Stimulated activated CD8-positive, alpha-beta memory T cell treated with anti-CD3 and anti-CD28 coated beads, Interleukin-7, amount 100 ng/mL, for 24 hours (primary cell): ENCODE measurements at places on chromosomes 3 and 15.

- no peak for DNase-seq
Measured at GRCh38 chr3:16675805-16676204, 70.6 kb upstream of the DAZL start.

DNA sequence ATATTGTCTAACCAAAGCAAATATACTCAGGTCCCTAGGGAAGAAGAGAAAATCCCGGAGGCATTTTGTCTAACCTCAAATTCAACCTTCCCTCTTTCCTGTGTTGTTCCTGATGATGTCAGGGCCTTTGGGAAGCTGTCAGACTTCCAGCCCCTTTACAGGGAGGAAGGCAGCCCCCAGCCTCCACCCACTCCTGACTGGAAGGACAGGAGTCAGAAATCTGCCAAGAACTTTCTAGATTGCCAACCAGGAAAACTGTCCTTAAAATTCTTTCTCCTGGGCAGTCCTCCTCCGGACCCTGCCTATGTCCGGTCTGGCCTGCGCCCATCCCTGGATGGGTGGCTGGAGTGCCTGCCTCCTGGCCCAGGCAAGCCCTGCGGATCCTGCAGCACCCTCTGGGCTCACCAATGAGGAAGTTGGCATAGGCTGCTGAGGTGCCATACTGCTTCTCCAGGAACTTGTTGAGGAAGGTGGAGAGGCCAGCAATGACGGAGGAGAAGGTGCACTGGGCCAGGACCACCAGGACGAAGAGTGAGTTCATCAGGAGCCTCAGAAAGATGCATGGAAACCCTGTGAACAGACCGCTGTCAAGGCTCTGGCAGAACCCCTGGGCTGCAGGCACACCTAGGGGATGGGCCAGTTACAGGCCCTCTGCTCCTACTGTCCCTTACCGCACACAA, 52.6 kb upstream of the RAB6B start:
- no peak for DNase-seq

GRCh38 chr3:132283440-132283839, 33.8 kb upstream of the ACP3 start:
- DNase-seq: no peak

DNA sequence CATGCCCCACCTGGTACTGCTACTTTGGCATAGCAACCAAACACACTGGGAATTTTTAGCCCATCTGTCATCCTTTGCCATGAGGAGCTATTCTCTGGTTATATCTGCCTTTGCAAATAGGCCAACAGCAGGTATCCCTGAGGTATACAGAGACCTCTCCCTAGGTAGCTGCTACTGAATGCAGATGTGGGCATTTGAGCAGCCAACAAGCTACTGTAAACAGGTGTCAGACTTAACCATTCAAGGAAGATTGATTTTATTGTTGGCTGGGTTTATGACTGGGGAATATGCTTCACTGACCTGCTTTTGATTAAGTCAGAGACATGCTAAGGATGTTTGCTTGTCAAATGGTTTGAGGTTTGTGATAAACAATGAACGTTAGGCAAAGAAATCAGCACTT, 183.2 kb downstream of the OXSM start:
- no peak for DNase-seq

DNA sequence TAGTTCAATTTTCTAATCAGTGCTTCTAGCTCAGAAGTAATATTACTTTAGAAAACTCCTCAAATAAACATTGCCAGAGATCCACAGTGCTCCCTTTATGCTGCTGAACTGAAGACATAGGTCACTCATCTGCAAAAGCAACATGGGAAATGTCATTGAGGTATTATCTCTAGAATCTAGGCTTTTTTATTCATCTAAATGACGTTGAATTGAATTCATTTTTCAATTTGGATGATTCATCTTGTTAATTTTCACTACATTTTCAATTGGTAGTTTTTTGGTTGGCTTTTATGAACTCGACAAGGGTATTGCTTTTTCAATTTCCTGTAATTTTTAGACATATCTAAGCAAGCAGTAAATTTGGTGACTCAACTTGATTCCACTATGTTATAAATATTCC, 275.4 kb downstream of the NFKBIZ start:
- no peak for DNase-seq

GRCh38 chr3:12984023-12984823, 89.0 kb downstream of the IQSEC1 start:
- peak; percentile 26 for DNase-seq

GRCh38 chr15:90593499-90594158, 63.9 kb downstream of the CRTC3 start:
- no peak for DNase-seq

GRCh38 chr3:9986230-9986725, 363 bp downstream of the EMC3 start:
- no peak for DNase-seq

GRCh38 chr15:81863162-81863561, 182.7 kb downstream of the MEX3B start:
- DNase-seq: no peak

DNA sequence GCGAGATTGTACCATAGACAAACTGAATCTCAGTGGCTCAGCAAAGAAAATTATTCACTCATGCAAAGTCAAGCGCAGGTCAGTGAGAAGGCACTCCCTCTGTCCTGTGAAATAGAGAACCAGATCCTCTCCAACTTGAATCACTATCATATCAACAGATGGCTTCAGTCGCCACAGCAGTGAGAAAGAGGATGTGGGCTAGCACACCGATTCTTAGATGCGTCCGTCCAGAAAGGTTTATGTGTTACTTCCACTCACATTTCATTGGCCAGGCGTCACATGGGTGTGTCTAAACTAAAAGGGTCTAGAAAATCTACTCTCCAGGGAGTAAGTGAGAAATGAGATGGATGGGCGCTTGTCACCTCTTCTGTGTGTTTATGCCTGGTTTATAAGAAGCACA, 141.6 kb upstream of the KBTBD8 start:
- DNase-seq: no peak

DNA sequence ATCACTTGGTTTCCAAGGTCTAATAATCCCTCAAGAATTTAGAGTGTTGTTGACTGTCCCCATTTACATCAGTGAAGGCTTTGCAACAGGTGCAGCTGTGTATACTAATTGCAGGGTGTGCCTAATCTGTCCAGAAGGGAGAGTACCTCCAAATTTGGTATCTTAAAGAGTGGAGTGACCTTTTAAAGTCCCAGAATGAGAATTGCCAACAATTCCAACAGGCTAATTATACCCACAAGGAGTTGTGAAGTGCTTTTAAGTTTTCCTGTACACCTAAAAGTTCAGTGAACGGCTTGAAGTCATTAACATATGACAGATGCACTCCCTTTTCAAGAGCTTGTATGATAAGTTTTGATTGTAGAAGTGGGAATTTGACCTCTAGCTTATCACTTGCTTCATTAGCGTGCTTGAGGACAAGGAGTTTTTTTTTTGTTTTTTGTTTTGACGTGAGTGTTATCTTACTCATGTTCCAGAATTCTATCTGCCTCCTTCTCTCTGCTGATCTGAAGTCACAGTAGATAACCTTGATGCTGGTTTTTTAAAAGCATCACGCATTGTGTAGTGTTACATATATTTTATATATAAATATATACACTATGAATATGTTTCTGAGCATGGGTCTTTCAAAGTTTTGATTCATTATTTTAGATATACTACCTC, 26.3 kb downstream of the CDIN1 start:
- DNase-seq: no peak

GRCh38 chr3:48445277-48445882, 1.2 kb upstream of the ATRIP start:
- DNase-seq: no peak

DNA sequence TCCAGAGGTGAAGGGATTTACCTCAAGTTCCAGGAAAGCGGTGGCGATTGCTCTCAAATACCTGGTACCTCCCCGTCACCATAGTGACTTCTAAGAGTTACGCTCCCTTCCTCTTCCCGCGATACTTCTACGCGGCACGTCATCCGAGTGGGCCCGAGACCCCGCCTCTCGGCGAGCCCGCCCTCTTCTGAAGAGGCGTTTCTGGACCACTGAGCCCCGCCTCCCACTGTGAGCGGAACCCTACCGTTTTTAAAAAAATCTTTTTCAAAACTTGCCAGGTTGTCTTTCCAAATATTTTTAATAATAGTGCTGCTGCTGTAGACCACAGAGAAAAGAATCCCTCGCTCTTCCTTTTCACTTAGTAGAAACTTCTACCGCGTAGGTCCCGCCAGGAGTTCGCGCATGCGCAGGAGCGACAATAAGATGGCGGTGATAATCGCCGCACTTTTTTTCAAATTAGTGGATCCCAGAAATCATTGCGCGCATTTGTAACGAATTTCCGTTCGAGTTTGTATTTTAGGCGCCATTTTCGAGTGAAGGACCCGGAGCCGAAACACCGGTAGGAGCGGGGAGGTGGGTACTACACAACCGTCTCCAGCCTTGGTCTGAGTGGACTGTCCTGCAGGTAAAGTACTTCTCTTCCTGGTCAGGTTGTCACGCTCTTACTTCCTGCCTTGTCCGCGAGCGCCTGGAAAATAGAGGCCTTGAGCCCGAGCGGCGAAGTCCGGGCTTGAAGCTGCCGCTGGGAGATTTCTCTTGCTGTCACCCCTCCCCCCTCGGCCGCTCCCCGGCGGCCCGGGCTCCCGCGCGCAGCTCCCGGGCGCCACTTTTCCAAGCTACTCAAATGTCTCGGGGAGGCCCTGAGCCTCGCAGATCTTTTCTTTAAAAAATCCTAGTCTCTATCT, at the start of the genes IFT80 and SMC4:
IFT80 (minus strand) TSS at position 101 of the 905 bp plus-strand sequence. CDS start 14,625 bp downstream, outside the sequence.
SMC4 (plus strand) TSS at position 526 of the 905 bp plus-strand sequence. CDS start 1,177 bp downstream, outside the sequence.
- peak; percentile 92 for DNase-seq

GRCh38 chr15:98658831-98659699, 10.7 kb downstream of the IGF1R start:
- no peak for DNase-seq

- no peak for DNase-seq
Measured at GRCh38 chr15:95281470-95281869, 1049.0 kb upstream of the NR2F2 start.

DNA sequence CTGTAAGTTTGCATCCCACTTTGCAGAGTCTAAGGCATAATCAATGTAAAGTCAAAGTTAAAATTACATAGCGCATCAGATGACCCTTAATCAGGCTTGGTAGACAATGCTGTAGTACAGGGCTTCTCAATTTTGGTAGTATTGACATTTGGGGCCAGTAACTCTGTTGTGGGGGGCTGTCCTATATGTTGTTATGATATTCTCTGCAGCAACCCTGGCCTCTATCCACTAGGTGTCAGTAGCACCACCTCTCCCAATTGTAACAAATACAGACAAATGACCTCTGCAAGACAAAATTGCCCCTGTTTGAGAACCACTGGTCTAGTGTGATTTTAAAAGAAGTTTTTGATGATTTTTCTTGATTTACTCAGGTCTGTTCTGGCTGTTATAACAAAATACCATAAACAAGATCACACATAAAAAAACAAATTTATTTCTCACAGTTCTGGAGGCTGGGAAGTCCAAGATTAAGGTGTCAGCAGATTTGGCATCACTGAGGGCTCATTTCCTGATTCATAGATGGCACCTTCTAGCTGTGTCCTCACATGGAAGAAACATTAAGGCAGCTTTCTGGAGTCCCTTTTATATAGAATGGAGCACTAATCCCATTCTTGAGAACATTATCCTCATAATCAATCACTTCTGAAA, 37.6 kb upstream of the SLC9A9 start:
- no peak for DNase-seq

GRCh38 chr3:72821161-72821781, 27.0 kb downstream of the SHQ1 start:
- no peak for DNase-seq

- no peak for DNase-seq
Measured at GRCh38 chr15:47184003-47184907, 533.0 kb upstream of the SEMA6D start.
